ENCODE measurements at places on chromosomes 6 and 20. TPM values are rescaled to one million over a fixed set of nuclear protein-coding genes. Genes with fewer than 3 reads are reported as not detected.

Gene FUT9
- not detected for total RNA-seq

Gene MPIG6B
- total RNA-seq, result not detected

Gene DEFB132
- total RNA-seq, result not detected

Gene TINAG
- total RNA-seq, result 0.78 TPM

Gene RUNX2
- 0.95 TPM for total RNA-seq

Gene EFCAB8
- total RNA-seq, result not detected

Gene PCSK2
- not detected for total RNA-seq

Gene RRAGD
- total RNA-seq, result 97.5 TPM

Gene MEP1A
- total RNA-seq, result not detected

Gene ZC2HC1B
- total RNA-seq, result not detected

Gene CDH26
- total RNA-seq, result 0.29 TPM

Gene SMOC2
- 22.9 TPM for total RNA-seq

Gene FOXS1
- not detected for total RNA-seq

Gene AMD1
- total RNA-seq, result 44.2 TPM

Gene VSTM2L
- total RNA-seq, result 2.6 TPM

Gene TASP1
- 3.1 TPM for total RNA-seq

Gene ANKRD66
- not detected for total RNA-seq

Gene NCOA5
- total RNA-seq, result 17.5 TPM

Gene KIF6
- total RNA-seq, result not detected

Gene GABRR2
- not detected for total RNA-seq

Gene TRIM31
- not detected for total RNA-seq

Gene MEI4
- total RNA-seq, result not detected

Measured in gastrocnemius medialis (tissue), 4 donors.